ENCODE measurements at places on chromosomes 2 and 18. TPM values are rescaled to one million over a fixed set of nuclear protein-coding genes. Genes with fewer than 3 reads are reported as not detected.
A peak's percentile ranks its signal among the peaks of the same experiment; 100 is the strongest.

- no peak overlapping the region for H3K27ac ChIP-seq
- H3K4me3 ChIP-seq, result no peak overlapping the region
- H3K4me1 ChIP-seq, result no peaks in the 10 kb centered on the region
Observed at GRCh38 chr2:72220170-72220569, 72.5 kb upstream of the CYP26B1 start.

LAMA1 gene
- 2.9 TPM for total RNA-seq

IL1R1 gene
- 58.0 TPM for total RNA-seq

SLC16A14 gene
- 3.0 TPM for total RNA-seq

GRCh38 chr2:180692322-180692721 lies 288.1 kb upstream of the UBE2E3 start:
- H3K4me1 ChIP-seq, result no peaks in the 10 kb centered on the region
- no peaks in the 10 kb centered on the region for H3K36me3 ChIP-seq
- no peak overlapping the region for H3K4me3 ChIP-seq
- H3K27me3 ChIP-seq, result no peaks in the 10 kb centered on the region
- H3K27ac ChIP-seq, result no peak overlapping the region

- no peak for DNase-seq
- H3K4me3 ChIP-seq, result no peak overlapping the region
- H3K27me3 ChIP-seq, result no peaks in the 10 kb centered on the region
- no peaks in the 10 kb centered on the region for H3K4me1 ChIP-seq
- H3K27ac ChIP-seq, result no peak overlapping the region
Observed at GRCh38 chr18:63410792-63411191, 11.5 kb downstream of the VPS4B start.

ZNF396 gene
- total RNA-seq, result not detected

DNA sequence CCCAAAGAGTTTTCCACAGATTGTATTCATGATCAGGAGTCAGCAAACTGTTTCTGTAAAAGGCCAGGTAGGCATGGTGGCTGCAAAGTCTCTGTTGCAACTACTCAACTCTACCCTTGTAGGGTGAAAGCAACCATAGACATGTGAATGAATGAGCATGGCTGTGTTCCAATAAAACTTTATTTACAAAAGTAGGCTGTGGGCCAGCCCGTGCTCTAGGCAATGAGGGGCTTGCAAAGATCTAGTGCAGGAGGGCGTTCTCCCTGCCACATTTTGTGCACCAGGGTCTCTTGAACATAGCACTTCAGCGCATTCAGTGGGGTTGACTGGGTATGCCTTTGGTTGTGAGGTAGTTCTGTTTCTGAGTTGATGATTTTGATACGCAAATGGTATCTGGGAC lies 85.8 kb downstream of the ST6GAL2 start:
- no peak overlapping the region for H3K4me3 ChIP-seq
- H3K36me3 ChIP-seq, result no peaks in the 10 kb centered on the region
- no peaks in the 10 kb centered on the region for H3K4me1 ChIP-seq
- no peak for DNase-seq
- H3K27ac ChIP-seq, result no peak overlapping the region

- DNase-seq, result no peak
- H3K36me3 ChIP-seq, result no peaks in the 10 kb centered on the region
- H3K27me3 ChIP-seq, result no peaks in the 10 kb centered on the region
- H3K27ac ChIP-seq, result no peak overlapping the region
- H3K4me1 ChIP-seq, result no peaks in the 10 kb centered on the region
- no peak overlapping the region for H3K4me3 ChIP-seq
Observed at GRCh38 chr2:35783723-35784122, 571.9 kb upstream of the CRIM1 start.

GRCh38 chr2:142179686-142180085 lies 48.9 kb upstream of the LRP1B start:
- H3K4me3 ChIP-seq, result no peak overlapping the region
- no peak for DNase-seq
- no peaks in the 10 kb centered on the region for H3K36me3 ChIP-seq
- H3K27me3 ChIP-seq, result no peaks in the 10 kb centered on the region

DNA sequence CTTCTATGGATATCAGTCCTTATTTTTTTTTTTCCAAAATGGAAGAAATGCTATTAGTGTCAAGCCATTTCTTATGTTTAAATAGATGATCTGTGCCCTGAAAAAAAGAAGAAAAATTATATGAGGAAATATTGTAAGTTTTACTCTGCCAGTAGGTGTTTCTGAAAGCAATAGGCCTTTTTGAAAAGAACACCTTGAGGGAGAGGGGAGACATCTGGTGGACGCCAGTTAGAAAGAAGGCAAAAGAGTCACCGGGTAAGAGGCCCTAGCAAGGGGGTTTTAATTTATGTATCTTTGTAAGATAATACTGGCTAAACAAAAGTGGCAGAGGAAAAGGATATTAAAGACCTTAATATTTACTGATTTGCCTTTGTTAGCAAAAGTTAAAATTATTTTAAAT lies 56.1 kb downstream of the DYNAP start:
- no peaks in the 10 kb centered on the region for H3K4me1 ChIP-seq
- H3K36me3 ChIP-seq, result no peaks in the 10 kb centered on the region
- peak; percentile 22 for DNase-seq
- H3K4me3 ChIP-seq, result no peak overlapping the region

DNA sequence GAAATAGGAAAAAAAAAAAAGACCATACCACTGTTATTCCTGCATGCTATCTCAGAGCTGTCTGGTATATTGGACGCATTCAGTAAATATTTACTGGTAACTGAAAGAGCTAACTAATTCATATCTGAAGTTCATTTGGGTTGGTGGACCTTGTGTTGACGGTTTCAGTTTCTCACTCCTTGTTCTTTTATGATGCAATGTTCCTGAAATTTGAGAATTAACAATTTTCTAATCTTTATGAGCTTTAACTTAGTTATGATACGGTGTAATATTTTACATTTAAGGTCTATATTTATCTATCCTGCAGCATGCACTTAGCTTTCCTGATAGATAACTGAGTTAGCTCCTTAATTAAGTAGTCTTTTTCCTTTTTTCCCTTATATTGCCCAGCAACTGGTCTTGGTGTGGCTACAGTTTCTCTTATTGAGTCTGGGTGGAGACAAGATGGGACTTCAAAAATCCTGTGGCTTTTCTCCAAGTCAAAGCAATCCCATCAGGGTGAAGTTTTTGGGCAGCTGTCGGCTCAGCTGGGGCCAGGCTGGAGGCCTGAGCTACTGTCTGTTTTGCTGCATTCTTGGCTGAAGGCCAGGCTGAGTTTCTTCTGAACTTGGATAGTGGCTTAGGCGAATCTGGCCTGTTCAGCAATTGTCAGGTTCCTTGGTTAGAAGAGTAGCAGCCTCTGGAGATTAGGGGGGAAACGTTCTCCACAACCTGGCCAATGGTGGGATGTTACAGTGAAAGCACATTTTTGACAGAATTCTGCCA lies 78.4 kb upstream of the MEX3C start:
- no peaks in the 10 kb centered on the region for H3K36me3 ChIP-seq
- H3K27ac ChIP-seq, result no peak overlapping the region
- H3K27me3 ChIP-seq, result no peaks in the 10 kb centered on the region
- DNase-seq, result peak; percentile 20

DNA sequence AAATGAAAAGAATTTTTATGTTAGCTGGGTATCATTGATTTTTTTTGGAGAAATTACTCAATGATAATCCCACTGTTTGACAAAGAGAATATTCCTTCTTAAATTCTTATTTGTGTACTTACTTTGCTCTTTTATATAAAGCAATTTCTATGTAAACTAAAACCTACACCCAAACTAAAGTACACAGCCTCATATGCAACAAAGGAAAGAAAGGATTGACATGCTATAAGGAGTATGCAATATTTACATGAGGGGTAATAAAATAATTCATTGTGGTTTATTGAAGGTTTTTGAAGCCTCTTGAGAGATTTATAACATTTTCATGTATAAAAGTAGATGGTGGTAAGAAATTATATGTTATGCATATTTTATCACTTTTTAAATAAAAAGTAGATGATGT lies 368.5 kb downstream of the CDH7 start:
- H3K36me3 ChIP-seq, result no peaks in the 10 kb centered on the region
- DNase-seq, result no peak
- H3K27ac ChIP-seq, result no peak overlapping the region
- no peaks in the 10 kb centered on the region for H3K27me3 ChIP-seq

- peak; percentile 69 for DNase-seq
- no peaks in the 10 kb centered on the region for H3K36me3 ChIP-seq
- H3K27me3 ChIP-seq, result no peaks in the 10 kb centered on the region
- no peaks in the 10 kb centered on the region for H3K4me1 ChIP-seq
Observed at GRCh38 chr2:191245869-191246531, 796 bp downstream of the MYO1B start.

GRCh38 chr2:169002161-169002738 lies 28.9 kb downstream of the ABCB11 start:
- H3K36me3 ChIP-seq, result no peaks in the 10 kb centered on the region
- no peaks in the 10 kb centered on the region for H3K27me3 ChIP-seq
- H3K4me3 ChIP-seq, result no peak overlapping the region
- H3K27ac ChIP-seq, result no peak overlapping the region
- H3K4me1 ChIP-seq, result peaks cover 13% of the 10 kb centered on the region

DNA sequence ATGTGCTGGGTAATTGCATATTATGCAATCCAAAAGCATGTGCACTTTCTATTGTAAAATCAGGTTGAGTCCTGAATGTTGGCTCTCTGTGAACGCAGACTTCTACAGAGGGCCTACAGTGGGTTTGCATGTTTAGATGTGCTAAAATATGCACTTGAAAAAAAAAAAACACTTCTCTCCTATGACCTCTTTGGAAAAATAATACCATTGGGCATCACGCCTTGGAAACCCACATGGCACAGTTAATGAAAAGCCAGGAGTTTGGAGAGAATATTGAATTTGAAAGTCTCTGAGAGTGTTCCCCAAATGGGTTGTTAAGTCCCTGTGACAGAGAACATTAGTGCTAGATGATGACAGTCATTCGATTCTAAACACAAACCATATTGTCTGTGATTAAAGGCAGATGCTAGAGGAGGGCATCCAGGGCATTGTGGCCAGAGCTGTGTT lies 710.4 kb upstream of the PIK3C3 start:
- H3K4me1 ChIP-seq, result no peaks in the 10 kb centered on the region
- no peak for DNase-seq
- H3K36me3 ChIP-seq, result no peaks in the 10 kb centered on the region
- no peak overlapping the region for H3K4me3 ChIP-seq
- H3K27me3 ChIP-seq, result no peaks in the 10 kb centered on the region
- no peak overlapping the region for H3K27ac ChIP-seq

DNA sequence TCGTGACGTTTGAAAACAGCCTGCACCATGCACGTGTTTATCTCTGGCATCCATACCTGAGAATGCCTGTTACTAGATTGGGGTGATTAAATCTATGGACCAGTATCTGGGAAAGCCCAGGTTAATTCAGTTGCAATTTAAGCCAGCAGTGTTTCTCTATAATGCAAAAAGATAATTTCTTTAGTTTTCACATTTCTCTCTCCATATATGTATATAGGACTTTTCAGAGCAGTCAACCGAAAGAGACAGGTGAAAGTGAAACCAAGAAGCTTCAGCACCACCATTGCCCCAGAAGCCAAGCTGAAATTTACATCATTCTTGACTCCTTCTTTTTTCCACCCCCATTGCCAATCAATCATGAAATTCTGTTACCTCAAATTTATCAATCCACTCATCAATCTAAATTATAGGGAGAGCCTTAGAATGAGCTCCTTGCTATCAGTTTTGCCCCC lies 2.7 kb upstream of the LRP2 start:
- H3K27ac ChIP-seq, result no peak overlapping the region
- no peaks in the 10 kb centered on the region for H3K36me3 ChIP-seq
- peak overlapping the region; percentile 33 for H3K4me3 ChIP-seq
- H3K4me1 ChIP-seq, result peaks cover 24% of the 10 kb centered on the region
- no peak for DNase-seq
- H3K27me3 ChIP-seq, result peaks cover 42% of the 10 kb centered on the region

DNA sequence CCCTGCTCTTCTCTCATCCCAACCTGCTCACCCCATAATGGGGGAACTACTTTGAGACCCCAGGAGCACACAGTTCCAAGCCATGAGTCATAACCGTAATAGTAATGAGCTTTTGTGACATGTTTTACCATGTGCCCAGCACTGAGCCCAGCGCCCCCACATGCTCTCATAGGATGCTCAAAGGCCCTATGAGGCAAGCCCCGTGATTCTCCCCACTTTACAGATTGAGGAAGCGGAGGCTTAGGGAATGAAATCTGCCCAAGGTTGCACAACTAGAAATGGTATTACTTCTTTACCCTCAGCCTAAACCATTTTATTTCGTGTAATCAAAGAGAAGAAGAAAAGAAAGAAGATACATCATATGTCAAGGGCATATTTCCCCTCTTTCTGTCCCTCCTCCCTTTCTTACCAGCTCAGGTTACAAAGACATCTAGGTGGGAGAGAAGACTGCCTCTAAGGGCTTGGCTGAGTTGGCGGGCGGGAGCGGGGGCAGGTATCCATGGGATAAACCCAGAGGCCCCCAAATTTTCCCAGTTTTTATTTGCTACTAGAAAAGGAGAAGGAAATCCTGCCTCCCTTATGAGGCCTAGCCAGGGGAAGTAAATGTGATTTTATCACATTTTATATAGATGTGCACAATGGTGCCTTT lies 24.2 kb downstream of the BCL11A start:
- H3K36me3 ChIP-seq, result no peaks in the 10 kb centered on the region
- H3K4me3 ChIP-seq, result peak overlapping the region; percentile 34
- H3K27ac ChIP-seq, result peak overlapping the region; percentile 72
- no peaks in the 10 kb centered on the region for H3K27me3 ChIP-seq
- DNase-seq, result no peak
- peaks cover 15% of the 10 kb centered on the region for H3K4me1 ChIP-seq

GRCh38 chr2:111698743-111699554 lies 185.0 kb downstream of the ANAPC1 start:
- no peaks in the 10 kb centered on the region for H3K36me3 ChIP-seq
- peak; percentile 89 for DNase-seq
- H3K27ac ChIP-seq, result peak overlapping the region; percentile 81
- H3K4me1 ChIP-seq, result peaks cover 30% of the 10 kb centered on the region

PDE11A gene
- total RNA-seq, result not detected
